Esophagus squamous epithelium (tissue), 5 donors: ENCODE measurements at places on chromosomes 3 and 15. TPM values are rescaled to one million over a fixed set of nuclear protein-coding genes. Genes with fewer than 3 reads are reported as not detected.

DNA sequence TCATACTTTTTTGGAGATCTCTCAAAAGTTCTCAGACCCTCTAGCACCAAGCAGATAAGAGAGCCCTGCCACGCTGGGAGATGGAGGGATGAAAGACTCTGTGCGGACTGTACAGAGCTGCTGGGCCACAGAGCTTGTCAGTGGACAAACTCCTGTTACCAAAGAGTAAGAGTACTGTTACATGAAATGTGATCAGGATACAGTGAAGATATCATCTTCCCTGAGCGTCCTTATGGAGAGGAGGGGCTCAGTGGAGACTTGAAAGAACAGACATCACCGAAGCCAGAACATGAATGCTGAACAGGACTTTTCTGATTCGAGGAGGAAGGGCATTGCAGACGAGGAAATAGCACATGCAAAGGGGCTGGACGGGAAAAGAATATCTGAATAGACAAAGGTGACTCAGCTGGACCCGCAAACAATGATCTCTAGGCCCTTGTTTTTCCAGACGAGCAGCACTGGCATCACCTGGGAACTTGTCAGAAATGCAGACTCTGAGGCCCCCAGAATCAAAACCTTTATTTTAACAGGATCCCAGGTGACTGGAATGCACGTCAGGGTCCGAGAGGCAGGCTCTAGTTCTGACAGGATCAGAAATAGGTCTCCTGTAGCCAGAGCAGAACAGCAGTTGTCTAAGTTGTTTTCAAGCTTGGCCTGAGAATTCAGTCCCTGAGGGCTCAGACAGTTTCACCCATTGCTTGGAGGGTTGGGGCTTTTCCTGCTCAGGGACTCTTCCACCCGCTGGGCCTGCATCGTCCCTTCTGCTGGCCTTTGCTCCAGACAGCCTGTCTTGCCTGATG, 277.9 kb downstream of the RPLP1 start:
- no peak for DNase-seq

- DNase-seq: no peak
Measured at GRCh38 chr3:23481616-23482278, 278.6 kb downstream of the UBE2E2 start.

DNA sequence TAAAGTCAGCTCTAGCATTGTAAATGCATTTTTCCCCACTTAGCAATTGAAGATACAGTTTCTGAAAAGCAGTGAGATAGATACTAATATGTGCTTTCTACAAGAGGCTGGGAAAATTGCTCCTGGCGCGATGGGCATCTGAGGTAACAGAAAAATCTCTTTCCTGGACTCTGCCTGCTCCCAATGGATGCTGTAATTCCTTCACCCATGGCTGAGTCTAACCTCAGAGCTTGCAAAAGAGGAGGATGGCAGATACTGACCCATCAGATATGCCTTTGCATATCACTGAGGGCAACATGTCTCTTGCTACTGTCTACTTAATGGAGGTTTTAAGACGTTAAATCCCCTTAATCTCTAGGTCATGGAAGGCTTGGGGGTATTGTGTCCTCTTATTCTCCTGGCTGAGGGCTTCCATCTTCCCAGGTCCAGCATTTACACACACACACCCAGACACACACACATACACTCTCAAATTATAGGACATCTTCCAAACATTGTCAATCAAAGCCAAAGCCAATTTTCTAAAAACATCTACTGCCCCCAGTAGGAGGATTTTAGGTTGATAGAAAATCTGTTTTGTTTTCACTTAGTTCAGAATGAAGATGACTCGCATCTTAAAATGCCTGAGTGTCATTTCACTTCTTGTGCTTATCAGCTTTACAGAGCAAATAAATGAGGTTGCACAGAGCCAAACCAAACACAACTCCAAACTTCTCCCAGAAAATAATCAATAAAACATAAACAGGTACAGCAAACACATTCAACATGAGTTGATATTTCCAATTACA, 2.4 kb downstream of the TRPM1 start:
- DNase-seq: no peak

- DNase-seq: no peak
Measured at GRCh38 chr15:60918234-60918959, 310.7 kb downstream of the RORA start.

- DNase-seq: no peak
Measured at GRCh38 chr3:100525753-100526612, 33.6 kb downstream of the TMEM45A start.

GRCh38 chr3:115165701-115166100, 18.6 kb upstream of the ZBTB20 start:
- DNase-seq: no peak

- no peak for DNase-seq
Measured at GRCh38 chr15:45274636-45275380, 22.8 kb downstream of the SLC28A2 start.

HRH1 gene
- 8.8 TPM for total RNA-seq

CCDC39 gene
- not detected for total RNA-seq

SNRK gene
- total RNA-seq: 27.0 TPM

TATDN2 gene
- 14.2 TPM for total RNA-seq

RTP1 gene
- not detected for total RNA-seq

NGRN gene
- total RNA-seq: 44.0 TPM

REC114 gene
- total RNA-seq: not detected
